ENCODE measurements at places on chromosomes 7 and 10. TPM values are rescaled to one million over a fixed set of nuclear protein-coding genes. Genes with fewer than 3 reads are reported as not detected.

Gene LRRC18
- total RNA-seq: not detected

DNA sequence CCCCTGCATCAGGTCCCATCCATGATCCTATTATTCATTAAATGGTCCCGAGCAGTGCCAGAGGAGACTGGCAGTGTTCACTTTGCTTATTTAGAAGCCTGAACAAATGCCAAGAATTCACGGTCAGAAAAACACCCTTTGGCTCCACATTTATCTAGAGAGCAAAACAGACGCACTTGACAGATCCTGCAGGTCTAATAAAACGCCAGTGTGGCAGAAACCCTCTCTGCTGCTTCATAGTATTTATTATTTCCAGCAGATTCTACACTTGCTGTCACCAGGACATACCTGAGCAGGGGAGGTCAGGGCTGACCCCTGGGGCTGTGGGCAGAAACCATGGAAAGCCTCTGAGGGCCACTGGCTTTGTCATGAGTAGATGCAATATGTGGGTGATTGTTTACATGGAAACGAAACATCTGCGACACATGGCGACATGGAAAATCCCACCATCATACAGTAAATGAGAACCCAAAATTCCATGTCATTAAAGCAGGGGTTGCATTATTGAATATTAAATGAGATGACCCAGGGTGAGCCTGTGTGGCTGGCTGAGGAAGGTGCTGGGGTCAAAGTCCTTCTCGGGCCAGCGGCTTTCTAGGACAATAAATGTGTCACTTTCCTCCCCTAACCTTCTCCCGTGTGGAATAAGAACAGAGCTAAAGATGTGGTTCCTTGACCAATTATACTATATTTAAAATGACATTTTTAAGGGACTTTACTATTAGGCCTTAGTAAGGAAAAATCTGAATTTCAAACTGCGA lies 205.9 kb upstream of the SVIL start:
- no peak for DNase-seq

DNA sequence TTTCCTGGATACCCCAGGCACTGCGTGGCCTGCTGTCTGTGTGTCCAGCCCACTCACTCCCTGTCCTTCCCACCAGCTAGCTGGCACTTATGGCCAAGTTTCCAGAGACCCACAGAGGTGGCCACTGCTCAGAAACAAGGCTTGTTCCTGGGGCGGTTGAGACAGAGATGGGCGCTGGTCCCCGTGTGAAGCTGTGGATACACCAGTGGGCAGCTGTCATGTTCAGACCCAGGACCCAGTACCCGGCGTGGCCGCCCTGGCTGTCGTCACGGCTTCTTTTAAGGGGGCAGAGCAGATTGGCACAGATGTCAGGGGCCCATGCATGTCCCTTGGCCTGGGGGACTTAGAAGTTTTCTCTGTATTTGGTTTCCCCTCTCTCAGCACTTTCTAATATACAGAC lies 36.3 kb downstream of the FOXL3 start:
- DNase-seq: no peak

Gene CHAT
- total RNA-seq: not detected

DNA sequence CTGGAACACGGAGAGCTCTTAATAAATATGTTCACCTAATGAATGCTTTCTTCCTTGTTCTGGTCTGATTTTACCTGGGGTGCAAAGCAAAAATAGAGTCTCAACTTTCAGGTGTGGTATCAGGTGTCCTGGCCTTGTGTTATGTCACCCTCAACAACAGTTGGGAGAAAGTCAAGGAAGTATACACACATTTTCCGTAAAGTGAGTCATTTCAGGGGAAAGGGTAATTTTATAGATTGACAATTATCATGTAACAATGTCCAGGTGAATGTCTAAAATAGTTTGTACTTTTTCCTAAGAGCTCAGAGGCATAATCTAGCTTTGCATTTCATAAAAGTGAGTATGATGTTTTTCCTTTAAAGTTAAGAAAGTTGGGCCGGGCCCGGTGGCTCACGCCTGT lies 287.4 kb downstream of the SKIDA1 start:
- no peak for DNase-seq

Gene ANKRD1
- total RNA-seq: not detected

Gene CNNM1
- total RNA-seq: 0.32 TPM

DNA sequence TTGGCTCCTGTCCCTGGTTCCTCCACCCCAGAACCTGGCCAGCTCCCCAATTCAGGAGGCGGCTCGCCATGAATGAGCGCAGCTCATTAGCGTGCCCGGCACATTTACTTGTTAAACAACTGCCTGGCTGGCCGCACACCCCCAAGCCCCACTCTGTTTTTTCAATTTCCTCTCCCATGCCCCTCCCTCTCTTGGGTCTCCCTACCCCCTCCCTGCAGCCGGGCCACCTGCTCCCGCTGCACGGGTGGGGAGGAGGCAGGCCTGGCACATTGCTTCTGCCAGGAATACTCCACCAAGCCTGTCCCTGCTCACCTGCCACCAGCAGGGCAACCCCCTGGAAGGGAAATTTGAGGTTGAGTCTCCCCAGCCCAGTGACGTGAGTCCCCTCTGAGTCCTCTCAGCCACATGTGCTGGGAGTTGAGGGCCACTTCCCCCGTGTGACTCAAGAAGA lies 2.5 kb upstream of the SLIT1 start:
- no peak for DNase-seq

- DNase-seq: no peak
These were observed 44.2 kb upstream of the PRSS58 start for GRCh38 chr7:142301923-142302550.

DNA sequence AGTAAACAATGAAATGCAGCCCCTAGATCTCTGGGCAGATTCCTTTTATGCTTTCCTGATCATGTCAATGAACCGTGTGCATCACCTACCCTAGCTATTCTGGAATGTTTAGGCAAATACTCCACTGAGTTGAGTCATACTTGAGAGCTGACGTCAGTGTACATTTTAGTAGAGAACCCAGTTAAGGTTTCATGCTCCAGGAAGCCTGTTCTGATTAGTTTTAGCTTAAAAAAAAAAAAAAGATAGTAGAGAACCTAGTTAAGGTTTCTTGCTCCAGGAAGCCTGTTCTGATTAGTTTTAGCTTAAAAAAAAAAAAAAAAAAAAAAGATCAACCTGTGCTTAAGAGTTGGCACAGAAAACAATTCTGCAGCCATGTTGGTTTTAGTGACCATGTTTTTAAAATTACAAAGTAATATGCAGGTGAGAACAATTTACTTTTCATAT lies 3.7 kb upstream of the MCU start:
- no peak for DNase-seq

- DNase-seq: peak; percentile 20
These were observed 3.1 kb upstream of the HOXA4 start for GRCh38 chr7:27133409-27134231.

Gene CPA5
- not detected for total RNA-seq

Gene CALML3
- not detected for total RNA-seq

Gene HOXA7
- total RNA-seq: 4.8 TPM

- no peak for DNase-seq
These were observed 157.1 kb downstream of the BBS9 start for GRCh38 chr7:33286501-33286900.

Gene CUZD1
- total RNA-seq: 0.96 TPM

DNA sequence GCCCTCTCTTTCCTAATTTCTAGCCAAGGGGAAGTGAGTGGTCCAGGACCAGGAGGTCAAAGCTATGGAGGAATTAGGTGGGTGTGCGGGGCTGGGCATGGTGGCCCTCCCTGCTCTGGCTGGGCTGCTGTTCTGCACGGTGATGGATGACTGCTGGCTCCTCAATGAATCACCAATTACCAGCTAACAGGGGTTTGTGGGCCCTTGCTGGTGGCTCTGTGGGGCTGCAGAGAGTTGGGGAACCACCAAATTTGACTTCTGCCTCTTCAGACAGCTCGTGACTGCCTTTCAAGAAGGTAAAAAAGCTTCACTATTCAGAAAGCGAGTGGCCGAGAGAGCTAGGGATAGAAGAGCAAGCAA lies 35.0 kb upstream of the HABP2 start:
- DNase-seq: no peak

DNA sequence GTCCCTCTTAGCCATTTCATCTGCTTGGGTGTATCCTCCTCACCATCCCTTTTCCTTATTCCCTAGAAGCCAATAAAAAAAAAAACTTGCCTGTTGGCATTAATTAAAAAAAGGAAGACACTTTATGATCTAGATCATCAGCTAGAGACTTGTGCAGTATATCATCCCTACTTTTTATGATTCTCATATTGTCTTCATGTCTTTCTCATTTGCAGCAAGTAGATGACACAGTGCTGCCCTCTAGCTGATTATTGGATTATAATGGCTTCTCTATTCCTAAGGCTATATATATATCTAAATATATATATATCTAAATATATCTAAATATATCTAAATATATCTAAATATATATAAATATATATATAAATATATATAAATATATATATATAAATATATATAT lies 272.4 kb upstream of the LRGUK start:
- DNase-seq: no peak

Gene ANKRD22
- total RNA-seq: 0.63 TPM

Gene LAMB1
- 651 TPM for total RNA-seq

GRCh38 chr7:25069900-25070443 lies 55.1 kb downstream of the CYCS start:
- DNase-seq: no peak

Gene ATP6V0E2
- 21.2 TPM for total RNA-seq

GRCh38 chr7:65216469-65216868 lies 157.2 kb upstream of the ZNF92 start:
- no peak for DNase-seq

Gene JAKMIP3
- total RNA-seq: 0.37 TPM

Gene SORBS1
- total RNA-seq: 400 TPM

GRCh38 chr10:68154211-68154497 lies 44.9 kb downstream of the MYPN start:
- DNase-seq: no peak

Gene SHH
- not detected for total RNA-seq

DNA sequence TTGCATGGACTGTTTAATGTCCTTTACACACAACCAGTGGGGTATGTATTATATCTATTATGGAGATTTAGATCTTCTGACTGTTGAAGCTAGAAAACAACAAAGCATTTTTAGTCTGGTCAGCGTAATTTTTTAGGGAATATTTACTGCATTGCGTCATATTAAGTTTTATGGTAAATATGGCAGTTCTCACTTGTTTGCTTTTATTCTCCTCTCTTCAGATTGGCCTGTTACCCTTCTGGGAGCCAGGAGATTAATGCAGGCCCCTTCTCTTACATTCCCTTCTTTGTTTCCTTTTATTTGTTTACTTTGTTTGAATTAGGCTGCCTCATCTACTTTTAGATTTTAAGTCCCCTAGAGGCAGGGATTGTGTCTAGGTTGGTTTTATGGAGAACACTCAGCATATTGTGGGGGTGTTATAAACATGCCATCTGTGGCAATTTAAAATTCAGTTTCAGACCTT lies 13.8 kb downstream of the UBE2D1 start:
- no peak for DNase-seq

Gene SEMA3C
- total RNA-seq: 83.6 TPM

GRCh38 chr7:141702047-141702567 lies at the start of gene DENND11:
DENND11 (minus strand) TSS chr7:141702166; CDS start chr7:141702153, 13 bp downstream.
- DNase-seq: no peak

DNA sequence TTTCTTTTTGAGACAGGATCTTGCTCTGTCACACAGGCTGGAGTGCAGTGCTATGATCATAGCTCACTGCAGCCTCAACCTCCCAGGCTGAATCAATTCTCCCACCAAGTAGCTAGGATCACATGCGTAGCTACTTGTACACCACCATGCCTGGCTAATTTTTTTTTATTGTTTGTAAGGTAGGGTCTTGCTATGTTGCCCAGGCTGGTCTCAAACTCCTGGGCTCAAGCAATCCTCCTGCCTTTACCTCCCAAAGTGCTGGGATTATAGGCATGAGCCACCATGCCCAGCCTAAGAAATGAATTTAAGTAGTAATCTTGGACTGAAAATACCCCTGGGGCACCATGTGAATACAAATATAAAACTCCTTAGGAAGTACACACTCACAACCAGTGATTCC lies 5.8 kb downstream of the NUDT13 start:
- DNase-seq: no peak

GRCh38 chr10:59891349-59891748 lies 15.0 kb downstream of the CCDC6 start:
- no peak for DNase-seq

DNA sequence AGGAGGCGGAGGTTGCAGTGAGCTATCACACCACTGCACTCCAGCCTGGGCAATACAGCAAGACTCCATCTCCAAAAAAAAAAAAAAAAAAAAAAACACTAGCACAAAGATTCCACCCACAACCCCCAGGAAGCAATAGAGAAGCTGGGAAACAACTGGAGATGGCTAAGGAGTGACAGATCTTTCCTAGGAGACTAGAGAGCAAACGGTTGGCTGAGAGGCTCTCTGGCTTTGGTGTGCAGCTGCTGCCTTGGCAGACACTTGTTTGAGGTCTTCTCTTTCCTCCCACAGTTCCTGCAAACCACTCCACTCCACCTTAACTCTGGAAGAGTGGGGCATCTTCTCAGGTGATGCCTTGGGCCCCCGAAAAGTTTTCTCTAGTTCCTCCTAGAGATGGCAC lies 78.5 kb upstream of the LANCL2 start:
- no peak for DNase-seq

All from omental fat pad (tissue), 4 donors.